ENCODE measurements at places on chromosomes 7 and 10.

GRCh38 chr7:38452681-38453108 lies 178.5 kb downstream of the AMPH start:
- no peak for DNase-seq

DNA sequence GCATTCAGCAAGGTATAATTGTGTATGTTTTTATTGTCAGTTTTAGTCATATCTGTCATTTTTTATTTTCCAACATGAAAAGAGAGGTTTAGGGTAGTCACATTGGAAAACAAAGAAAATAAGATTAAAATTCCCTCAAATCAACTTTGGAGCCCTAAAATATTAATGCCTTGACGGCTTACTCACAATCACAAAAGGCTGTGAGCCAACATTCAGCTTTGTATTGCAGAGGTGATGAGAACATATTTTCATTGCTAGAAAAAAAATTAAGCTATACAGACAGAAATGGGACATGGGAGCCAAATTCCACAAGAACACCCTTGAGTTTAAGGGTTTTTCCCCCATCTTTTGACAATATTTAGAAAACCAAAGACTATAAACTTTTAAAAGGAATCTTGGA lies 30.2 kb downstream of the CALD1 start:
- no peak for DNase-seq

GRCh38 chr7:92809397-92809759 lies 27.0 kb downstream of the CDK6 start:
- DNase-seq = no peak

- DNase-seq = no peak
These were observed 103.9 kb upstream of the STK17A start for GRCh38 chr7:43479042-43479441.

DNA sequence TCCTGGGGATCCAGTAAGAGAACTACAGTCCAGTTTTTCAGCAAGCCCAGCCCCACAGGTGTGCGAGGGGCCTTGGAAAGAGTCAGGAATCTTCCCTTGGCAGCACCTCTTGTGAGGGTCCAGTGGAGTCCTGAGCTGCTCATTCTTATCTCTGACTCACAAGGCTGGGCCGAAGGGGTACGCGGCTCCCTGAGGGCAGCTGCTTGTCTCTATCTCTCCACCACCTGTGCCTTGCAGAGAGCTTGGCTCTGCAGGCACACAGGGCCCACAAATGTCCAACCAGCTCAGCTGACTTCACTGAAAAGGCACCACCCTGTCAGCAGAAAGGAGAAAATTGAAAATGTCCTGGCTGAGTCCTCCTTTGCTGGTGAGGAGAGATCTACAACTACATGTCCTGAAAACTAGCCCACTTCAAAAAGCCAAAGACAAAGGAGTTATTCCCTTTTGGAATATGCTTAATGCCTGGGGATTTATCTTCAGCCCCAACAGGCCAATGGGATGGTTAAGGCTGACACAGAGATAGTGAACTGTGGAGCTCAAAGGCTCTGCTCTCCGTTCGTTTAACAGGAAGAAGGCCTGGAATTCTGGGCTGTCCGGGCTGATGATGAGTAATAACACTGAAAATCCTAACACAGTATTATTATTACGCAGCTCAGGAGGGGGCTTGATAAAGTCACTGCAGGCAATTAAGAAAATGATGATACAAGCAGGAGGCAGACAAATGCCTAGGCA lies 23.4 kb downstream of the UROS start:
- DNase-seq = no peak

GRCh38 chr7:73437621-73438416 lies 4.2 kb downstream of the FZD9 start:
- no peak for DNase-seq

GRCh38 chr10:11345224-11346054 lies 266.0 kb downstream of the USP6NL start:
- peak; percentile 61 for DNase-seq

- no peak for DNase-seq
These were observed 170.4 kb downstream of the ARID5B start for GRCh38 chr10:62071846-62072281.

GRCh38 chr7:79523436-79523835 lies 70.0 kb upstream of the MAGI2 start:
- DNase-seq = no peak

- DNase-seq = peak; percentile 23
These were observed 112.8 kb downstream of the CDK14 start for GRCh38 chr7:90708841-90709317.

All from endothelial cell of umbilical vein (primary cell).